Activated T-cell treated with anti-CD3 and anti-CD28 coated beads for 48 hours (primary cell): ENCODE measurements at places on chromosomes 1 and 21.

- DNase-seq, result no peak
These were observed 38.8 kb downstream of the RIPK4 start for GRCh38 chr21:41727784-41728763.

DNA sequence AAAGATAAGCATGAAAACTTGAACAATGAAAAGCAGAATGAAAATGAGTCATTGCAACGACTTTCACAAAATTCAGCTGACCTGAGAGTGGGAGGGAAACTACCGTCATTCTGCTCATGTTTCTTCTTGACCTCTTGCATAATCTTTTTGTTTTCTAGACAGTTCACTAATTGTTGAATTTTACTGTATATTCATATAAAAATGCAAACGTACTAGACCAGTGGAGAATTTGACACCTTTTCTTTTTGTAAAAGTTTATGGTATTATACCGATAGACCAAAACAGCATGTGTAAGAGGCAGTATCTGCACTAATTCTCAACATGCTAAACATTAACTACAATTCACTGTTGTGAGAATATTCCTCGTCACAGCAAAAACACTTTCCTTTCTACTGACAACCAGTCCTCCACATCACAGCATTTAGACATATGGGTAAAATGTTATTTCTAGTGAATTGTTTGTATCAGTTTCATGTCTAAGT, 137.8 kb downstream of the GREM2 start:
- no peak for DNase-seq

GRCh38 chr1:19798486-19799229, 1.1 kb downstream of the TMCO4 start:
- no peak for DNase-seq

GRCh38 chr1:203225071-203225470, 4.4 kb downstream of the CHIT1 start:
- no peak for DNase-seq

GRCh38 chr1:32886004-32886827, at the start of gene HPCA:
Gene HPCA (plus strand): TSS chr1:32886491. CDS start chr1:32888899, 2,408 bp downstream.
- peak; percentile 50 for DNase-seq

GRCh38 chr1:2314273-2314802, 77.0 kb downstream of the MORN1 start:
- no peak for DNase-seq

- DNase-seq, result no peak
These were observed 616.9 kb downstream of the KIF26B start for GRCh38 chr1:245771511-245772281.

- DNase-seq, result no peak
These were observed 24.5 kb downstream of the TP73 start for GRCh38 chr1:3676581-3677470.

- DNase-seq, result no peak
These were observed 5.1 kb upstream of the NEK7 start for GRCh38 chr1:198151688-198152087.

DNA sequence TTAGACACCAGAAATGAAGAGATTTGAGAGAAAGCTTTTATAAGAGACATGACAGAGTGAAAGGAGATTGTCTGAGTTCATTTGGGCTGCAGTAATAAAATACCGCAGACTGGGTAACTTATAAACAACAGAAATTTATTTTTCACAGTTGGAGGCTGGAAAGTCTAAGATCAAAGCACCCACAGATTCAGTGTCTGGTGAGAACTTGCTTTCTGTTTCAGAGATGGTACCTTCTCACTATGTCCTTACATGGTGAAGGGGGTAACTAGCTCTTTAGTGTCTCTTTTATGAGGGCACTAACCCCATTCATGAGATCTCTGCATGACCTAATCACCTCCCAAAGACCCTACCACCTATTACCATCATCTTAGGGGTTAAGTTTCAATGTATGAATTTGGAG, 30.9 kb upstream of the FCRL4 start:
- no peak for DNase-seq

- no peak for DNase-seq
These were observed 174.2 kb downstream of the TNR start for GRCh38 chr1:175569117-175569743.

DNA sequence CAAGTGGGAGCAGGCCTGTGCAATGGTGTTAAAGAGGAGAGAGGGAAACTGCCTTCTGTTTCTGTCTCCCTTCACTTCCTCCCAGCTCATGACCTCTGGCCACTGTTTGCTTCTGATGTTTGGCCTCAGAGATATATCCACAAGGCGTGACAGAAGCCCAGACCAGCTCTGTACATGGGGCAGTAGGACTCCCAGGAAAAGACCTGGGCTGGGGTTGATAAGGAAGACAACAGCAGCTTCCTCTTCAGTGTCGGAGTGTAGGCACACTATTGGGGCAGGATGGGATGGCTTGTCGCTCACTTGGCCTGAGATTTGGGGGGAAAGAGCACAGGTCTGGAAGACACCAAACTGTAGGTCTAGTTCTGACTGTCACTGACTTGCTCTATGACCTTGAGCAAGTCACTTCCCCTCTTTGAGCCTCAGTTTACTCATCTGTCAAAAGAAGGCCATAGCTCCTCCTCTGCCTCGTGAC, 67.8 kb upstream of the KLHDC7A start:
- no peak for DNase-seq

DNA sequence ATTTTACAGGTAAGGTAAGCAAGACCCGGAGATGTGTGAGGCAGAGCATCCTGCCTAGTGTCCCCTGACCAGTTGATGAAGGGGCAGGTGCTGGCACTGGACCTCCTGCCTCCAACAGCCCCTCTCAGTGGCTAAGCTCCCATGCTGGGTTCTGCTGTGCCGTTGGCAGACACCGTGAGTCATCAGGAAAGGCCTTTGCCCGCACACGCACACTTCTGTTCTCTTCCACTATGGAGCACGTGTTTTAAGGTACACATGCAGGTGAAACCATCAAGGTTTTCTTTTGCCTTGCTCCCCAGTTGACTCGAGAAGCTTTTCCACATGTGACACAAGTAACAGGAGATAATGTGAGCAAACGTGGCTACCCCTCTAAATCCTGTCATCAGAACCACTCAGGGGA, 207.9 kb downstream of the RRAGC start:
- no peak for DNase-seq

- DNase-seq, result no peak
These were observed 58.4 kb upstream of the ATP1B1 start for GRCh38 chr1:169048043-169048442.

- no peak for DNase-seq
These were observed 716.4 kb downstream of the AMY1C start for GRCh38 chr1:104466068-104466467.

DNA sequence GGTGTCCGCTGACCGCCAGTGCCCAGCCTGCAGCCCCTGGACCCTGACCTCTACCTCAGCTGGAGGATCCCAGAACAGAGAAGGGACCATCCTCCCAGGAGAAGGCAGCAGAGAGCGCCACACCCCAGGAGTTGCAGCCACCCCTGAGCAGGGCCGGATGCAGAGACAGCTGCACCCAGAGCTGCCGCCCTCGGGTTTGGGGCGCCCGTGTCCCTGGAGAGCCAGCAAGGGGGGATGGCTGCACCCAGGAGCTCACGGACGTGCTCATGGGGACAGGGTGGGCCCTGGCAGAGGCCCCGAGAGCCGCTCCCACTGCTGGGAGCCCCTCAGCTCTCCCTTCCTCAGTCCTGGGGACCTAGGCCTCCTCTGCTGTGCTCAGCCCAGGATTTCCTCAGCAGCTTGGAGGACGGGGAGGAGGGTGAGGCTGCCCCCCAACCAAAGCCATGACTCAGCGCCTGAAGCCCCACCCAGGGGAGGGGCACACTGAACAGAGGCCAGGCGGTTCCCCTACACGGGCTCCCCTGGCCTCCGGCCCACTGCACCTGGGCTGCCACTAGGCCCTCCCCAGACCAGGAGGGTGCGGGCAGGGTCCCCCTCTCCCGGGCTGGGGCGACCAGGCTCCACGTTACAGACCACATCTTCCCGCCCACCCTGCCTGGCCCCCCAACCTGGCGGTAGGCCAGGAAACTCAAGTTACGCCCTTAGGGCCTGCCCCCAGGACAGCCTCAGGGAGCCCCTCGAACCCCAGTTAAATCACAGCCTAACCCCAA, 2.2 kb downstream of the ACAP3 start:
- DNase-seq, result peak; percentile 62

DNA sequence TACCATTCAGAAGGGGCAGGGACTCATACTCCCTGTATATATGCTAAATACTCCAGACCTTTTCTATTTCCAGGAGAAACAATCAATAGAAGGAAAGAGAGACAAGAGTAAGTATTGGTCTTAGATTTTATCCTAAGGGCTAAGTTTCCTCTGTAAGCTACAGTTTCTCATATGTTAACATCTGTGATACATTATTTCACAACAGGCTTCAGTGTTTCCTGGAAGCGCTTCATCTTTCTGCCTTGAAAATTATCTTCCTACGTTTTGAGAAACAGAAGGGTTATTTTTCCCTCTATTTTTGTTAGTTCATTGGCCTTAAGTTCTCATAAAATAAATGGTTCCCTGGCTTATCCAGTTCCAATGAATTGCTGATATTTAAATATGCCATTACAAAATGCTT, 15.6 kb downstream of the FMO1 start:
- DNase-seq, result no peak

- DNase-seq, result no peak
These were observed 28.2 kb upstream of the PPP1R15B start for GRCh38 chr1:204439621-204440375.

- DNase-seq, result no peak
These were observed 1.5 kb downstream of the KIRREL1 start for GRCh38 chr1:157994704-157995582.

- DNase-seq, result no peak
These were observed 158.9 kb upstream of the COL11A1 start for GRCh38 chr1:103267266-103267665.

DNA sequence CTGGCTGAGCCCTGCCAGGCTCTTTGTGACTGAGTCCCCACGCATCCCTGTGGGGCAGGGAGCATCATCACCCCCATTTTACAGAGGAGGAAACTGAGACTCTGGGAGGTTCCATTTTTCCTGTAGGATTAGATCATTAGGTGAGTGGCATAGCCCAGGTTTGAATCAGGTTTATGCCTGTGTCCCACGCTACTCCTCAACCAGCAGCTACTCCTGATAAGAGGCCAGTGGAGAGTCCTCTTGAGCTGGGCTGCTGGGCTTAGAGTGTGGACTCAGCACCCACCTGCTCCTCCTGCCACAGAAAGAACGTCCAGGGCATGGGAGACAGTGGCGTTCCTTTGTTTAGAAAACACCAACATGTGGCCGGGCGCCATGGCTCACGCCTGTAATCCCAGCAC, 30.7 kb downstream of the TNFRSF1B start:
- DNase-seq, result no peak

DNA sequence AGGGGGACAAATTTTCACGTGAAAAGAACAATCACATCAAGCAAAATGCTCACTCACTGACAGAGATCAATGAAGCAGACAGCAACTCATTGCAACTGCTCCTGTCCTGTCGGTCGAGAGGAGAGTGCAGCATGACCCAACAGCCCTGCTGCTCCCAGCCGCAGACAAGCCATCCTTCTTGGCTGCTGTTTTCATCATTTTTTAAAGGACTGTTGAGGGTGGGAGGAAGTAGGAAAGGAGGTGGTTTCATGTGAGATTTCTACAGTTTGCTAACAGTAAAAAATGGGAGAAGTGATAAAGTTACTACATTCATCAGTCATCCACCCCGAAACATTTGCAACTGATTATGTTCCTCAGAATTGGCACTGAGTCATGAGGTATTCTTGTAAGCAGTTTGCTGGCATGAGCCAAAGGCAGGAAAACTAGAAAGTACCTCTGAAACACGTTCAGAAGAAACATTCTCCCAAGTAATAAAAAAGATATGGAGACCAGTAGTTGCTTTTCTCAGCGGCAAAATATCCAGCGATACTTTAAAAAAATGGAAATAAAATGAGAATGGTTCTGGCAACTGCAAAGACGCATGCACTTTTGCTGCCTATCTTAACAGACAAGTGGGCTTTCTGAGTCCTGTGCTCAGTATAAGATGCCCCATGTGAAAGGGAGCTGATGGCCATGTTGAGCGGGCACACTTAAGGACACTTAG, 72.0 kb upstream of the CLDN14 start:
- DNase-seq, result no peak

DNA sequence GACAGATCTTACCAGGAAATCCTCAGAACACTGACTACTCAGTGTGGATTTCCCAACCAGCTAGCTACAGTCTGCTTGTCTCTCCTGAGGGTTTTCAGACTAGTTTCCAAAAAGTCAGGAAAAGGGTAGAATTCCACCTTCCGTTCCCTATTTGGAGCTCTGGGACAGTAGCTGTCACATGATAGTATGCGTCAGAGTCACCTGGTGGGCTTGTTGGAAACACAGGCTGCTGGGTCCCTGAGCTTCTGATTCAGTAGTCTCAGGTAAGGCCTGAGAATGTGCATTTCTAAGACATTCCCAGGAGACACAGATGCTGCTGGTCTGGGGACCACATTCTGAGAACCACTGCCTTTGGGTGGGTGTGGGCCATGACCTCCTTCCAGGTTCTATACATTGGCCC, 272.5 kb downstream of the DISC1 start:
- DNase-seq, result no peak

GRCh38 chr21:15379776-15380175, 315.0 kb upstream of the NRIP1 start:
- no peak for DNase-seq
